ENCODE measurements at places on chromosomes 16 and 17.

DNA sequence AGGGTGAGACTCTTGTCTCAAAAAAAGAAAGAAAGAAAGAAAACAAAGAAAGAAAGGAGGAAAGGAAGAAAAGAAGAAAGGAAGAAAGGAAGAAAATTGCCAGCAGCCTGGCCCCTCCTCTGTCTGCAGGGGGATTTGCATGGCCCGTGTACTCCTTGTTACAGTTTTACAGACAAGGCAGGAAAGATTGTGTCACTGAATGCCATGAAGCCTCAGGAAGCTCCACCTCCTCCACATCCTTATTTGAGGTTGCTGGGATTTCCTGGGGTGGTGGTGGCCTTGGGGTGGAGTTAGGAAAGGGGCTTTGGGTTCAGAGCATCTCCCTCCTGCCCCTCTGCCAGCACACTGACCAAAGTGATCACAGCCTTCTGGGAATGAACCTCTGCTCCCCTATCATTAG is 23.6 kb downstream of the CFAP20 start:
- no peak for ATAC-seq

- ATAC-seq, result no peak
These were observed 199.1 kb upstream of the C17orf78 start for GRCh38 chr17:37176723-37177122.

- ATAC-seq, result no peak
These were observed 71.9 kb upstream of the CNEP1R1 start for GRCh38 chr16:49953090-49953489.

DNA sequence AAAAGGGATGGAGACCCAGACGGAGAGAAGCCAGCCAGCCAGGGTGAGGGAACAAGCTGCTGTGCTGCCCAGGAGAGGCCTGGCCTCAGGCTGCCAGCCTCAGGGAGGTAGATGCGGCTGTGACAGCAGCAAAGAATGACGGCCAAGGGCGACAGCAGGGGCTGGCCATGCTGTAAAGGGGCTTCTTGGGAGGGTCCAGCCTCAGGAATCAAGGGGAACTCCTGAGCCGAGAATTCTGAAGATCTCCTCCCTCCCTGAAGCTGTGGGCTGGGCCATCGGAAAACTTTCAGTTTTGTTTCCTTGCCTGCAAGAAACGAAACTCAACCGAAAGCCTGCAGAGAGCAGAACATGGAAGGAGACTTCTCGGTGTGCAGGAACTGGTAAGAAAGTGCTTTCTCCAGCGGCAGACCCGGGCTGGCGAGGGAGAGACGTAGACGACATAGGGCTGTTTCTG is at the start of gene XAF1:
Gene XAF1 (plus strand): TSS at position 316 of the 454 bp plus-strand sequence. CDS start 33 bp downstream, at position 349.
- ATAC-seq, result no peak

DNA sequence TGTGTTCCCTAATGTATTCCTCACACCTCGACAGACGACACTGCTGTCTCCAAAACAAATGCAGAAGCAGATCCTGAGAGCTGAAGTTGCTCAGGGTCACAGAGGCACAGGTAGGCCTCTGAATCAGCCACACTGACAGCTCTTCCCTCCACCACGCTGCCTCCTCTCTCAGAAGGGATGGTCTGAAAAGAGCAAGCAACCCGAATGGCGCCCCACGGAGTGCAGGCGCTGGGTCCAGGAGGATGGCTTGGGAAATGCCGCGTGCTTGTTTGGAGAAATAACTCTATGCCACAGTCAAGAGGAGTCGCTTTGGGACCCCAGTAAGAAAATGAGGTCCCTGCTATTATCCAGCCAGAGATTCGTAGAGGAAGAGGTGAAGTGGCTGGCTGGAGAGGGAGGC is 15.9 kb downstream of the CYB561 start:
- ATAC-seq, result no peak

DNA sequence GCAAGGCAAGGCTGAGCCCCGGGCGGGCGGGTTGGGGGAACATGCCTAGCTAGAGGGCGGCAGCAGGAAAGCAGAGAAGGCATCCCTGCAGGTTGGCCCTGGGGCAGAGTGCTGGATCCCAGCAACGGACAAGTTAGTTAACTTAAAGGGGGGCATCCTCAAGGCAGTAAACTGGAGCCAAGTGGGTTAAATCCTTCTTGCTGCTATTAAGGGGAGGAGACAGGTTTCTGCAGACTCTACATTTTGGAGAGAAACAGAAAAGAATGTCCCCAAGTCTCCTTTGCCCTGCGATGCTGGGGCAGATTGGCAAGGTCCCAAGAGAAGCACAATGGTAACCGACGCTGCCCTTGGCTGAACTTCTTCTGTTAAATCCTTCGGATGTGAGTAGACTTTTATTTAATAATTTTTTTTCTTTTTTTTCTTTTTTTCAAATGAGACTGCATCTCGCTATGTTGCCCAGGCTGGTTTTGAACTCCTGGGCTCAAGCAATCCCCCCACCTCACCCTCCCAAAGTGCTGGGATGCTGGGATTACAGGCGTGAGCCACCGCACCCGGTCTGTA is 14.0 kb downstream of the ATP5PD start:
- ATAC-seq, result no peak

DNA sequence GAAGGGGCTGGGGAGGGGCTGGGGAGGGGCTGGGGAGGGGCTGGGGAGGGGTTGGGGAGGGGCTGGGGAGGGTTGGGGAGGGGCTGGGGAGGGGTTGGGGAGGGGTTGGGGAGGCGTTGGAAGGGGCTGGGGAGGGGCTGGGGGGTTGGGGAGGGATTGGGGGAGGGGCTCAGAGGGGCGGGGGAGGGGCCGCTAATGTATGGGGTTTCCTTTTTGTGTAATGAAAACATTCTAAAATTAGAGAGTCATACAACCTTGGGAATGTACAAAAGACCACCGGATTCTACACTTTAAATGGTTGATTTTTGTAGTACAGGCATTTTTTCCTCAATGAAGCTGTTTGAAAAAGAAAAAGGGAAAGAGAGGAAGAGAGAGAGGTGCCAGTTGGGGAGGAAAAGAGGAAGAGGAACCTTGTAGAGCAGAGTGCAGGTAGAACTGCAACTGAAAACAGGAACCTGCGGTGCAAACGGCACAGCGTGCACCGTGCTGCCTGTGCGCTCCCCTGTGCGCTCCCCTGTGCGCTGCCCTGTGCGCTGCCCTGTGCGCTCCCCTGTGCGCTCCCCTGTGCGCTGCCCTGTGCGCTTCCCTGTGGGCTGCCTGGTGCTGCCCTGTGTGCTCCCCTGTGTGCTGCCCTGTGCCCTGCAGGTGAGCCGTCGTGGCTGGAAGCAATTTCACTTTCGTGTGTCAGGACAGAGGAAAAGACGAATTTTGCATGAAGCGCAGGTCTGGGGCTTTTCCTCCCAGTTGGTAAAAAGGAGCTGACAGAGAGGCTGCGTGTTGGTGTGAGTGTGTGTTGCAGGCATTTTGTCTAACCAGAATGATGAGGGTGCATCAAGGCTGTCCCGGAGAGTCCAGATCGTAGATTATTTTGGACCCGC is 40.8 kb downstream of the METRNL start:
- ATAC-seq, result no peak

DNA sequence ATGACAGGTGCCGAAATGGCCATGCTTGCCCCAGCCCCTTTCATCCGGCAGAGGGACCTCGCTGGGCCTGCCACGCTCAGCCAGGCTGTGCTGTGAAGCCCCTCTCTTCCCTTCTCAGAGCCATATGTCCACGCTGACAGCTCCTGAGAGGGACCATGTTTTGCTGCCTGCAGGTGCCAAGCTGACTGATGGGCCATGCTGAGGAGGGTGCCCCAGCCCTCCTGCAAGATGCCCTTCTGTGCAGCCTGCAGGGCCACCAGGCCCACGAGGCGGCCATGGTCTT is 33.1 kb upstream of the CDH15 start:
- ATAC-seq, result no peak

DNA sequence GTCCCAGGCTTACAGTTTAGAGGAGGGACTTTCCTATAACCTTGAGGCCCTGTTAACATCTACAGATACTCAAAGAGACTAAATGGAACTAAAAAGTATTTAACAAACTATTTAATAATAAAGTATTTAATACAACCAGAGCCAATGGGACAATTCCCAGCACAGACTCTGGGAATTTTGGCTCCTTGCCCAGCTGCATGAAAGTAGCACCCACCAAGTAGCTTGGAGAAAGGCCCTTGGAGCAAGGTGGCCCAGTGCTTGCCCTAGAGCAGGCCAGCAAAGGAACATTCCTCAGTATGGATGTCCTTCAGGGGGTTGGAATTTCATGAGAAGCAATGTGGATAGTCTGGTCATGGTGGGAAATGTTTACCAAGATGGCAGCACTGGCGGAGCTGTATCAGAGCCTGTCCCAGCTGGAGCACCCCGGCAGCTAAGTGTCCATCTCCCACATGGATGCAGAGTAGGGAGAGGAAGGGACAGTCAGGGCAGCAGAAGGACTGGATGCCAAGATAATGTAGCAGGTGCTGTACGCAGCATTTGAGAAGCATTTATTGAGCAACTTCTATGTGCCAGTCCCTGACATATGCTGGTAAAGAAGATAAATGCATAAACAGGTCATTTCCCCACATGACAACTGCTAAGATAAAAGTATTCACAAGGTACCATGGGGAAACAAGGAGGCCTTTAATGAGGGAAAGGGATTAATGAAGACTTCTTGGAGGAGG is 5.2 kb upstream of the SMARCD2 start:
- ATAC-seq, result no peak

- ATAC-seq, result no peak
These were observed 144.8 kb downstream of the KCNJ2 start for GRCh38 chr17:70314096-70314495.

DNA sequence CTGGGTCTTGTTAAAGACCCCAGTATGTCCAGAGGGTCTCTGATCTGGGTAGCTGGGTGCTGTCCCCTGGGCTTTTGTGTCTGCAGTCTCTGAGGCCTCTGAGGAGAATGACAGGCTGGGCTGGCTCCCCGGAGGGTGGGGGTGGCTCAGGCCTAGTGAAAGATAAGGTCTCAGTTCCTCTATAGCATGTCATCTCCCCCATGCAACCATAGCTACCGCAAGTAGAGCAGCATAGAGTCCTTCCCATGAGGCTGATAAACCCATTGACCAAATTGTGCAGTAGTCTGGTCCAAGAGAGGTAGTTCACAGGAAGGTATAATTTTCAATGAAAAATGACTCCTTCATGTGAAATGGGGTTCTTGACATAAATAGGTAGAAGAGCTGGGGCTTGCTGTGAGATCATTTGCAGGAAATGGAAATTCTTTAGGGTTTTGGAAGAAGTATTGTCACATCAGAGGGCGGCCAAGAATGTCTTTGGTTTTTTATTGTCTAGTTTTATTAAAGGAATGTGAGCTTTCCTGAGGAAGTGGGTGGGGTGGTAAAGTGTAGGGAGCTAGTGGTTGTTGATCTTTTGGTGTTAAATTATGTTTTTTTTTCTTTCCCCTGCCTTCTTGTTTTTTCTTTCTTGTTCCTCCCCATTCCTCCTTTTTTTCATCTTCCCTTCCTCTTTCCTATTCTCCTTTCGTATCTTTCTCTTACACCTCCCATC is 21.0 kb downstream of the SLC7A6OS start:
- no peak for ATAC-seq

DNA sequence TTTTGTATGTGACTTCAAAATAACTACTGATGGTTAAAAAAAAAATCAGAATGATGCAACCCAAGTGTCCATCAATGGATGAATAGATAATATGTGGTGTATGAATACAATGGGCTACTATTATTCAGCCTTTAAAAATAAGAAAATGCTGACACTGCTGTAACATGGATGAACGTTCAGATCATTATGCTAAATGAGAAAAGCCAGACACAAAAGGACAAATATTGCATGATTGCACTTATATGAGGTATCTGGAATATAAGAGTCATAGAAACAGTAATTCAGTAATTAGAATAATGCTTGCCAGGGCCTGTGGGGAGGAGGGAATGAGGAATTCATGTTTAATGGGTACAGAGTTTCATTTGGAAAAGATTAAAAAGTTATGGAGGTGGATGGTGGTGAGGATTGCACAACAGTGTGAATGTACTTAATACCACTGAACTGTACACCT is 25.4 kb downstream of the TENT4B start:
- ATAC-seq, result no peak

GRCh38 chr16:5025171-5025632 is 8.5 kb downstream of the NAGPA start:
- no peak for ATAC-seq

GRCh38 chr17:75350706-75351105 is 54.8 kb downstream of the GRB2 start:
- ATAC-seq, result no peak

DNA sequence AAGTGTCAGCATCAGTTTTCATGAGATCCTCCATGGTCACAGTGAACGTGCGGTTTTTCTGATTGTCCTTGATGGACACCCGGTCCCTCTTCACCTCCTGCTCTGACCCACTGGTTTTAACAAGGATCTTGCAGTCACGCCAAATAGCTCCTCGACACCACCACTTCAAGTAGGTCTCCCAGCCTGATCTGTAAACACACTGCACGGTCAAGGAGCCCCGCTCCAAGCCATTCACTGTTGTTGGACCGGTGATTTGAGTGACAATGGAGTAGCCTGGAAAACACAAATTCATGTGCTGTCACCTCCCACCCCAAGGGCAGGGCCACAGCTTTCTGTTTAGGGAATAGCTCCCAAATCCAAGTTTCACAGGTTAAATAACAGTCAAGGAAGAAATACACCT is 8.2 kb downstream of the CD300LF start:
- ATAC-seq, result no peak

DNA sequence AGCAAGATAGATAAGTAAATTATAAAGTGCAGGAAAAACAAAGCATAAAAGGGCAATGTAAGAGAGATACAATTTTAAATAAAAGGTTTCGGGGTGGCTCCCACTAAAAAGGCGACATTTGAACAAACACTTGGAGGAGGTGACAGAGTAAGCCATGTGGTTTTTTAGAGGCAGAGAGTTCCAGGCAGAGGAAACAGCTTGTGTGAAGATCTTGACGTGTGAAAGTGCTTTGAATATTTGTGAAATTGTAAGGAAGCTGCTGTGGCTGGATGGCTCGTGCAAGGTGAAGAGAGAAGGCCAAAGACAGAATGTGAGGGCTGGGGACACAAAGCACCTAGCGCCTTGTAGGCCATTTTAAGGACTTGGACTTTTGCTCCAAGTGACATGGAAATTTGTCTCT is 28.6 kb upstream of the HYDIN start:
- ATAC-seq, result no peak

DNA sequence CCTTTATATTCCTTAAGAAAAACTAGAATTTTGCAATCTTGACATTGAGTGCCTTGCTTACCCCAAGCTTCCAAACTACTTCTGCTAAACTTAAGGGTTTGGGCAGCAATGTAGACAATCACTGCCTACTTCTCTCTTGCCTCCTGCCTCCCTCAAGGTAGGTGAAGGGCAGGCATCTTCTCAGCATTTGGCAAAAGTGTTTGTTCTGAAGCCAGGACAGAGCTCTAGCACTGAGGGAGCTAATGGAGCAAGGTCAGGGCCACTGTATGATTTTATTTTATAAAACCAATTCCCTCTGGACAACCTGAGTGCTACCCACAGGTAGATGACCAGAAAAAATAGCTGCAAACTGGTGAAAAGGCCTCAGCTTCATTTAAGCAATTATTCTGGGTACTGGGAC is 111.8 kb downstream of the IRX3 start:
- no peak for ATAC-seq

Data from gastroesophageal sphincter (tissue), 4 donors.